ENCODE measurements at places on chromosomes 4 and X.

DNA sequence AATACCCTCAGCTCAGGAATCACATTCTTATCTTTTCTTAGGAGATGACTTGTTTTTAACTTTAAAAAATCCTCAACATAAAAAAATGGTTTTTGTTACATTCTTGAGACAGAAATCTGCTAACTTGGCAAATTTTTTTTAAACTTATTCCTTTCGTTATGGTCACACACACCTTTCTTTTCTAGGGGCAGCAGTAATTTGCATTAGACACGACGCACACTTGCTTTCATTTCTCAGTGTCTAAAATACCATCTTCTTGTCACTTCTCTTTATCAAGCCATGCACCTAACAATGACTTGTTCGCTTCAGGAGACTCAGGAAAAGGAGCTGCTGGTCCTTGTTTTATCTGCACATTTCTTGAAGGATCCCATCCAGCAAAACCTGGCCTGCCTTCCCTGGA is 112.6 kb upstream of the TBL1X start:
- no peak for DNase-seq

DNA sequence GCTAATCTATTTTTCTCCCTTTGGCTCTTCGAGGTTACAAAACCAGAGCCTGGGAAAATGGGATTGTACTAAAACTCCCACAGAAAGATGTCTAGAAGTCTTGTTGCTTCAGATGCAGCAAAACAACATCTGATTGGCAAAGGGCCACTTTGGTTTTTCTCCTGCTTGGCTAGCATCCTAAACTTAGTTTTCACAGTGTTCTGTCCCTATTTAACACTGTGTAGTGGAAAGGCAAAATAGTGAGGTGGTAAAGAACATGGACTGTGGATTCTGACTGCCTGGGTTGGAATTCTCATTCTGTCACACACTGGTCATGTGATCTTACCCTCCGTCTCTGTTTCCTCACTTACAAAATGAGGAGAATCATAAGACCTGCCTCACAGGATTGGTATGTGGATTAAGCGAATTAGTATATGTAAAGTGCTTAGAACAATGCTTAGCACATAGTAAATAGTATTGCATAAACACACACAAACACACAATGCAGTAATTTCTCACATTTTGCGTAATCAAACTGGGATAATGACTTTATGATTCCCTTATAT is 23.5 kb downstream of the TIGD2 start:
- no peak for DNase-seq

- no peak for DNase-seq
Measured at GRCh38 chr4:110231869-110232268, 33.5 kb upstream of the ELOVL6 start.

- no peak for DNase-seq
Measured at GRCh38 chrX:134377537-134377936, 82.4 kb upstream of the HPRT1 start.

GRCh38 chr4:38424151-38424871 is 239.7 kb upstream of the KLF3 start:
- DNase-seq, result no peak

- DNase-seq, result no peak
Measured at GRCh38 chr4:77264826-77265225, 107.8 kb downstream of the CCNG2 start.

GRCh38 chr4:26762650-26763049 is 98.0 kb upstream of the STIM2 start:
- no peak for DNase-seq

- no peak for DNase-seq
Measured at GRCh38 chr4:162497564-162498167, 333.9 kb upstream of the FSTL5 start.

DNA sequence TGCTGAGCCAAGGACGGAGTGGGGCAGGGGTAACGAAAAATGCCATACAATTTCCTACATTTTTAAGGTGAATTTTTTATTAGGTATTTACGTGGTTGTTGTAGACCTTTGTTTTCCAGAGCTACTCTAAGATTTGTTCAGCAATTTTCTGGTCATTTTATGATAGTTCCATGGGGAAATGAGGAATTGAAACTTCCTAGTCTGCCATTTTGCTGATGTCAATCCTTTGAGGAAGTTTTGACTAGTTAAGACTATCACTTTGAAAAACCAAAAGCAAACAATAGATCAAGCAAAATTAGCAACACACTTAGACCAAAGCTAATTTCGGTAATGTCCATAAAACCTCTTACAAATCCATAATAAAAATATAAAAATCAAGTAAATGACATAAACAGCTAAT is 7.0 kb upstream of the TLR3 start:
- DNase-seq, result no peak

DNA sequence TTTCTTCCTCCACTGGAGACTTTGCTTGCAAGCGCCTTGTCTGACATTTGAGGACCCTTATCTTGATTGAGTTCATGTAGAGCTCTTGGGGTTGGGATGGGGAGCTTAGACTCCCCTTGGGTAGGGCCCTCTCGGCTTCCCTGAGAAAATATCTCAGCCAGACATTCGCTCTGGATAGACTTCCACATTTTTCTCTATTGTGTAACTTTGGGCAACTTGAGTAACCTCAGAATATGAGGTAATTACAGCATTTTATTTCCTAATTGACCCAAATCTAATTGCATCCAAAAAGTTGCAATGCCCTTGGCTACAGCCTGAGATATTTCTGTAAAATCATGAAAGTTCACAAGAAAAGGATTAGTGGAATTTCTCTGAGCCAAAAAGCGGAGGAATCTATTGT is 102.8 kb upstream of the MXRA5 start:
- DNase-seq, result no peak

DNA sequence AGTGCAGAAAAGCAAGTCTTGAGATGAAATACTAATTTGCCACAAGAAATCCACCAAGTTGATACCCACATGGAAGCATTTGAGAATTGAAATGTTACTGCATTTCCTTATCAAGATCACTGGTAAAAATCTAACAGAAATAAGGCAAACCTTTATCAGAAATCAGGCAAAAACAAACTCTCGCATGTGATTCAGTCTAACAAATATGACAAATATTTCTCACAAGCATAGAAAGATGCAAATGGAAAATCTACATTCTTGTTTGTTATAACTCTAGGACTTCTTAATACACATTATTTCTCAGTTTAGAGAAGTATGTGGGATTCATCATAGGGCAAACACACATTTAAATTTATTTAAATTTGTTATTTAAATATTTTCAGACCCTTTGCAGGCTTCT is 52.9 kb downstream of the TXK start:
- DNase-seq, result no peak

DNA sequence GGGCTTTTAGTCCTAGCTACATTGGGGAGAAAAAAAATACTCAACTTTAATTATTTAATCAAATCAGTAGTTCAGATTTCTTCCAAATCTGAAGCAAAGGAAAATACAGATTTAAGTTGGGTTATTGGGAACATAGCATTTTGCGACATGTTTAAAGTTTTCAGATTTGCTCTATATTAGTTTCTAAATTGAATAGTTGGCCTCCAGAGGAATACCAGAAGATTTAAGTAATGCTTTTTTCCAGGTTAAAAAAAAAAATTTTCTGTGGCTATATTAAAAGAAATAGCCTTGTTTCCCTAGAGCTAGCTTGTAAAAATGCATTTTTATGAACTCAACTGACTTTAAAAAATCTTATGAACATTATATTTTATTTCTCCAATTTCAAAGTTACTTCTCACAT is 115.9 kb downstream of the DDX53 start:
- no peak for DNase-seq

DNA sequence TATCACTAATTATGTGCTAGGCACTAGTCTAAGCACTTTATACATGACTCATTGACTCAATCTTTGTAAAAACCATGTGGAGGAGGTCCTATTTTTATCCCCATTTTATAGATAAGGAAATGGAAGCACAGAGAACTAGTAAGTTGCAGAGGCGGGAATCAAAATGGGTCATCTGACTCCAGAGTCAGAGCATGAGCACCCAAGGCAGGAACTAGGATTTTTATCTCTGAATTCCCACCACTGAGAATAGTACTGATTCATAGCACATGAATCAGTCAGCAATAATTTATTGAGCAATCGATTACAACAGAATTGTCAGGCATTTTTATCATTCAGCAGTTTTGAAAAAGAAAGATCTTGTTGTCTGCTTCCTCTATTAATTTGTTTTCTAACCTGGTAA is 19.3 kb downstream of the SCARB2 start:
- no peak for DNase-seq

DNA sequence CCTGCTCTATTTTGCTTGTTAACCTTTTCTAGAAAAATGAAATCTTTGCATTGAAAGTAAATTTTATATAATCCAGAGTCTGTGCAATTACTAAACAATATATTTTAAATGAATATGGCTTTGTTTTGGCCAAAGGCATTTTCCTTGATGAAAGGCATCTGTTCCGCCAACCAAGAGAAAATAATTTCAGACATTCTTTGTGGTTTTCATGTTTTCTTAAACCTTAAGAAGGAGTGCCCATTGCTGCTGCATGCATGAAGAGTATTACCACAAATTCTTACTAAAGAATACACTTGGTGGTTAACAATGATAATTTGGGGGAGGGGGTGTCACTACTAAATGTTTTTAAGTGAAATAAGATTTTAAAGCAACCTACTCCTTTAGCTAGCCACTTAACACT is 2.7 kb upstream of the PDGFC start:
- no peak for DNase-seq

DNA sequence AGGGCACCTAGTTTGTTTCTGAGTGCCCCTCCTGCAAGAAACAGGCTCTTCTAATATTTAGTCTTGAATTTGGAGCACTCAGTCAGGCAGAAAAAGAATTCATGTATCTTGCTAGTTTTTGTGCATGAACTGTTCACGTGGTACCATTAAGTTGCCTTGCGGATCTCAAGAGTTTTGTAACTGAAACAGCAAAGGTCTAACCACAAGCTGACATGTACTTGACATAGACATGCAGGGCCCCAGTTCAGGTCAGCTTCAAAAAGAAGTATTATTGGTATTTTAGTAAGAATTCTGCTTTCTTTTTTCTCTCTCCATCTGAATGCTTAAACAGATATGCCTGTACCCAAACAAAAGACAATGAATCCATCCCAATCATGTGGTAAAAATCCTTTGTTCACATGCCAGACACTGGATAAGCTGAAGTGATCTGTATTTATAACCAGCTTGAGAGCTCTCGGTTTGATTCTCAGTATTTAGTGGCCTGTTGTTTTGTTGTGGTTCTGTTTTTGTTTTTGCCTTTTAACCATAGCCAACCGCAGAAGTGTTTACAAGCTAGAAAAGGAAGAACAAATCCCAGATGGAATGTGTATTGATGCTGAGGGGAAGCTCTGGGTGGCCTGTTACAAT is 13.0 kb downstream of the RGN start:
- no peak for DNase-seq

DNA sequence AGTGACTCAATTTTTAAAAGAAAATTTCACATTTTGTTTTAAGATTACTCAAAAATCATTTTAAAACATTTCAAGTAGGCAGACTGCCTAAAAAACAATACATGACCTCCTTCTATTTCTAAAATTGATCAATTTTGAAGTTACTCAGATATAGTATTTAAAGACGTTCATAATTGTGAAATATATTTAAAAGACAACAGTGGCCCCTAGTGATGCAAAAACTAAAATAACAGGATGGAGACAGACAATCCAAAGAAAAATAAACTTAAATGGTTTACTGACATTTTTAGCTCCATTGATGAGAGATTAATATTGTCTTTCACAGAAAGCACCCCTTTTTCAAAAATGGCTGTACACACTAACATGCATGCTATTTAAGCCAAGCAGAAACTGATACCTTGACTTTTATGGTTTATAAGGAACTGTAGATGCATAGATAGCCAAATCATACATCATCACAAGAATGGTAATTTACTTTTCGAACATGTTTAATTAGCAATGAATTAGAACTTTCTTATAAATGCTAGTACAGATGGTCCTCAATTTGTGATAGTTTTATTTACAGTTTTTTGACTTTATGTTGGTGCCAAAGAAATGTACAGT is 69.8 kb upstream of the FAT4 start:
- DNase-seq, result no peak

GRCh38 chr4:146124023-146124680 is 51.4 kb upstream of the LSM6 start:
- DNase-seq, result no peak

DNA sequence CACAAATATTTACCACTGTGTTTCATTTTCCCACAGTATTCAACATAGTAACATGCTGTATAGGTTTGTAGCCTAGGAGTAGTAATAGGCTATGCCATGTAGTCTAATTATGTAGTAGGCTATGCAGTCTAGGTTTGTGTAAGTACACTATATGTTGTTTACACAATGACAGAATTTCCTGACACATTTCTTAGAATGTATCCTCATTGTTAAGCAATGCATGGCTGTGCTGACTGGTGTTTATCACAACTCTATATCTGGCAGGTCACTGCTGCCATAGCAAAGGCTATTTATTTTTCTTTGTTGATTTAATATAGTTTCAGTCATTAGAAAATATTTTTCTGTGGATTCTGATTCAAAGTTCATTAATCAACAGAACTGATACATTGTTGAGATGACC is 108.3 kb upstream of the TEX13A start:
- no peak for DNase-seq

DNA sequence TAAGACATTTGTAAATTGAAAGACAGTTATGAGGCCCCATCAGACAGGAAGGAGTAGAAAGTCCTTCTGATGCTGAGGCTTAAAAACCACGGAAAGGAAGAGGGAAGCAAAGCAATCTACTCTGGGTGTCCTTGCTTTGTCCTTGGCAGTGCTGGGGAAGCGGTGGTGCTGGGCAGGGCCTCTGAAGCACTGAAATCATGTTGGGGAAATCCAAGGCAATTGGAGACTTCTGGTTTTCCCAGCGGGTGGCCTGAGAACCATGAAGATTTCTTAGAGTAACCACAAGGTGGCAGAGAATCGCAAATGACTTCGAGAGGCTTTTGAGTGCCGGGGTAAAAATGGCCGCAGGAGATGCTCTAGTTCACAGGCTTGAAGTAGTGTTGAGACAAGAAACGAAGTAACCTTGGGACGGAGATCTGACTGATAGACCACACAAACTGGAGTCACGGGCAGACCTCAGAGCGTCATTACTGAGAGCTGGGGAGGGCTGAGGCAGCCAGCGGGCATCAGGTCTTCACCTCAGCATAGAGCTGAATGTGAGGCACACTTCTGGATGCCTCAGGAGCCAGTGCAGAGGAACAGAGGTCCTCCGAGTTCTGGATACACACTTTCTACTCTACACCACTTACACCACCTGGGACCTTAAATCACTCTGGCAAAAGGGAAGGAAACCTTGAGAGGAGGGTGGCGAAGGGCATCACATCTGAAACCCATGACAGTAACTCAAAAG is 130.7 kb upstream of the GPRIN3 start:
- no peak for DNase-seq

GRCh38 chr4:139918591-139918990 is 235.4 kb downstream of the MAML3 start:
- no peak for DNase-seq
